NCI-H1092 treated with DMSO at 0.1 percent for 48 hours (cell line): ENCODE measurements at places on chromosomes 6 and 20.

GRCh38 chr20:11726026-11726425 lies 191.7 kb upstream of the BTBD3 start:
- DNase-seq: peak; percentile 89

DNA sequence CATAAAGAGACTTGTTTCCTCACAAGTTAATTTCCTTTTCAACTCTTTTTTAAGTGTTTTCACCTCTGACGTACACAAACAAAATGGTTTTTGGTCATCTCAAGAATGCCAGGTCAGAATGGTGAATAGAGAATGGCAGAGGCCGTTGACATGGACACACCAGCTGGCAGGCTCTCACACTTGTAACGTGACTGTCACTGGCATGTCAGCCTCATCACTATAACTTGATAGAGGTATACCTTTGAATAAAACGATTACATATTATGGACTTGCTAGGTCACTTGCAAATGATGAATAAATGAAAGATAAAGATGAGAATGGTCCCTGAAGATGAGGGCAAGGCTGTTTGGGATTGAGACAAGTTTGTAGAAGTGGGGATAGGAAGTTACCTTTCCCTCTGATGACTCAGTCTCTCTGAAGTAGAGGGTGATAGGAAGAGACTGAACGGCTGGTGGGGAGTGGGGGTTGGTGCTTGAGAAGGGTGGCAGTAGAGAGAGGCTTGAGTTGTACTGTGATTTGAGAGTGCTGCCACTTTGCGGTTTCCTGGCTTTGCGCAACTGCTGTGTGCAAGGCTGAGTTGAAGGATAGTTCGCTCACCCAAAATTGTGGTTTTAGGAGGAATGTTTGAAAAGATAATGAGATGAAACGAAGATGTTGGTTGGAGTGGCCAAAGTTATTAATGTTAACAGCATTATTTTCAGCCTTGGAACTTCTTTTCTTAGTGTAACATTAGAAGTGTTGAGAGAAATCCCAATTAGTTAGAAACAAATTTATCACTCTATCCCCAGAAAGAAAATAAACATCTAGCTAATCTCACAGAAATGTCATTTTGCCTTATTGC lies 30.3 kb downstream of the TBPL1 start:
- no peak for DNase-seq

GRCh38 chr6:43496370-43497128 lies 13.6 kb downstream of the LRRC73 start:
- DNase-seq: no peak

DNA sequence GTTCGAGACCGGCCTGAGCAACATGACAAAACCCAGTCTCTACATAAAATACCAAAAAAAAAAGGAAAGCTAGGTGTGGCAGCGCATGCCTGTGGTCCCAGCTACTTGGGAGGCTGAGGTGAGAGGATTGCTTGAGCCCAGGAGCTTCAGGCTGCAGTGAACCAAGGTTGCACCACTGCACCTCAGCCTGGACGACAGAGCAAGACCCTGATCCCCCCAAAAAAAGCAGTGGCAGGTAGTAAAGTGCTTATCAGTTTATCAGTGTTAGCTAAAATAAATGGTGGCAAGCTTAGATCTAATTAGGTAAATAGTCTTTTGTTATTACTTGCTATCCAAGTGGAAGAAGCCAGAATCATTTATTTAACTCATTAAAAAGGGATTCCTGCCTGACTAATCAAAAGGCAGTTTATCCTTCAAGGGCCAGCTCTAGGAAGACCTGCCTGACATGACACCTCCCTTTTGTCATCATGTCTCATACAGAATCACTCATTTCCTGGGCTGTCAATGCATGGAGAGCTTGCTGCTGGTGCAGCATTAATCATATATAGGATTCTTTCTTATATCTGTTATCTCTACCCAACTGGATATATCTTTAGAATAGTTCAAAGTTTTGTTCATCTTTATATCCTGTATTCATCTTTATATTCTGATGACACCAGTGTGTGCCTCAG lies 9.6 kb downstream of the DSTN start:
- no peak for DNase-seq

GRCh38 chr20:17843246-17844132 lies 125.1 kb downstream of the SNX5 start:
- no peak for DNase-seq

DNA sequence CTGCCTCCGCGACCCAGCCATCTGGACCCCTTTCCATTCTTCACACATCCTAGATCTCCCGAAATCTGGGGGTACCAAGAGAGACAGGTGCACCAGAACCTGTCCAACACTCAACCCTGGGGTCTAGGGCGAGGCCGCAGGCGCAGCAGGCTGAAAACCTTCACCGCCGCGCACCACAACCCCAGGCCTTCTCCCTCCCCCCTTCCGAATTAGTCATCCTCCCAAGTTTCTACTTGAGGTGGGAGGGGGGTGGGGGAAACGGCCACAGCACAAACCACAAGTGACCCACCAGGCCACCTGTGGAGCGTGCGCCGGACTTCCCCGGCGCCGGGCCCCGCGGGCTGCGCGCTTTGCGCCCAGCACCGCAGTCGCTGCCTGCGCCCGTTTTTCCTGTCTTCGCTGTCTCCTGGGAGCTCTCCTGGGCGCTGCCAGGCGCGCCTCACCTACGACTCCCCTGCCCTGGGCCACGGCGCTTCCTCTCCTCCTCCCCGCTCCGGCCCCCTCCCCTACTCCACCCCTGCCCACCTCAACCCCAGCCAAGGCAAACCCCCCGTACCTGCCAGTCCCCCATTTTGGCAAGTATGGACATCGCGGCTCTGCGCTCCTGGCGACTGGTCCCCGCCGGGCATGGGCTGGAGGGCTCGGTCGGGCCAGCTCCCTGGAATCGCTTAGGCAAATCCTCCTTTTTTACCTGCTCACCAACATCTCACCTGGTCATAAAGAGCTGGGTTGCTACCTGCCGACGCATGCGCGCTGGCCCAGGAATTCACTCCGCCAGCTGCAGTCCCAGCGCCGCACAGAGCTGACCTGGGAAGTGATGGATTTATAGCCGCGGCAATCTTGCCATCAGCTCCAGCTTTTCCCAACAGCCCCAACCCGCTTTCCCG lies 4.2 kb upstream of the TFAP2A start:
- no peak for DNase-seq

DNA sequence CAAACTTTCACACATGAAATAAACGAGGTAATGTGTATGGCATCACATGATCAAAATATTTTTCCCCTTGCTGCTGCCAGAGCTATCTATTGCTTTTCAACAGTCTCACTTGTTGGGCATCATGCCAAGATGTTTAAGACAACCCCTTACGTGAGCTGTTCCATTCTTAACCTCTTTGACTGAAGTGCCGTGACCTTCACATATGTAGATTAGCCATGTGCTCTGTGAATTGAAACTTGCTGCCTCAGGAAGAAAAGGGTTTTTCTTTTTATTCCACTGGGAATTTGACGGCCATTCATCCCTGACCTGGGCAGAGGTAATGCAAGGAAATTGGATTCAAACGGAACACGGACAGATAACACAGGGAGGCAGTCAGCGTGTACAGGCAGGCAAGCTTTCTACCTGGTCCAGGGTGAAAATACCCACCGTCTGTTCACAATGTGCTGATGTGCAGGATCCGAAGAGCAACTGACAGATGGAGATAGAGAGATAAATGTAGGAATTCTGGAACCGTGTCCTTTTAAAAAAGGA lies 14.2 kb downstream of the ARID1B start:
- peak; percentile 64 for DNase-seq

GRCh38 chr6:145368075-145368474 lies 367.2 kb downstream of the EPM2A start:
- DNase-seq: no peak

DNA sequence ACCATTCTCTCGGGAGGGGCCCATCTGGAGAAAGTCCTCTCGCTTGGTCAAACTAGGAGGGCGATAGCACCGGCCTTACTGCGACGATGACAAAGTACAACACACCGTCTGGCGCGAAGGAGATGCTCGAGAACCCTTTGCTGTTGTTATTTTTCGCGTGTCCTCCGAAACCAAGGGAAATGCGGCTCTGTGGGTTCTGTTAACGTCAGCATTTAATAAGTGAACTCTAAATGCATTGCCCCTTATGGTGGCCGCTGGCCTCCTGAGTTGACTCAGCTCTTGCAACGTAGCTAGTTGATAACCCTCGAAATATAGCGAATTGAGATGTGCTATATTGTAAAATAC lies 577 bp upstream of the SCAND1 start:
- no peak for DNase-seq

GRCh38 chr6:126716032-126716431 lies 376.1 kb downstream of the CENPW start:
- DNase-seq: no peak

GRCh38 chr6:11598687-11599086 lies 61.1 kb downstream of the TMEM170B start:
- no peak for DNase-seq

GRCh38 chr20:35568645-35569044 lies 26.8 kb downstream of the ERGIC3 start:
- DNase-seq: no peak

- peak; percentile 42 for DNase-seq
Measured at GRCh38 chr6:105424175-105424783, 21.4 kb upstream of the PREP start.

DNA sequence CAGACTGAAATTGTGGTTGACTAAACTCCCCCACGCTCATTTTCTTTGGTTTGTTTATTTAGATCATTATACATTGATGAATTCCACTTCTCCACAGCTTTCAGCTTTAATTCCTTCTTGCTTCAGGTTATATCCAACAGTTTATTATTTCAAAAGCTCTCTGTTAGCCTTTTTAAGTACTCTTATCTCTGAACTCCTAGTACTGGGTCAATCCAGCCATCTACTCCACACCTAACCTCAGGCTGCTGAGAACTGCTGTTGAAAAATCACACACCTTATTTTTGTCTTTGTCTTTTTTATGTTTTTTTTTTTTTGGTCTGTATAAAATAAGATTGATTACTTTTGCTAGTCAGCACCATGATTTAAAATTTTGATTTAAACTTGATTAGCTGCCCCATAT lies 32.9 kb downstream of the FLRT3 start:
- DNase-seq: no peak

GRCh38 chr6:96124778-96125177 lies 109.0 kb downstream of the FUT9 start:
- no peak for DNase-seq

GRCh38 chr6:75842191-75842590 lies 93.2 kb downstream of the MYO6 start:
- DNase-seq: no peak

DNA sequence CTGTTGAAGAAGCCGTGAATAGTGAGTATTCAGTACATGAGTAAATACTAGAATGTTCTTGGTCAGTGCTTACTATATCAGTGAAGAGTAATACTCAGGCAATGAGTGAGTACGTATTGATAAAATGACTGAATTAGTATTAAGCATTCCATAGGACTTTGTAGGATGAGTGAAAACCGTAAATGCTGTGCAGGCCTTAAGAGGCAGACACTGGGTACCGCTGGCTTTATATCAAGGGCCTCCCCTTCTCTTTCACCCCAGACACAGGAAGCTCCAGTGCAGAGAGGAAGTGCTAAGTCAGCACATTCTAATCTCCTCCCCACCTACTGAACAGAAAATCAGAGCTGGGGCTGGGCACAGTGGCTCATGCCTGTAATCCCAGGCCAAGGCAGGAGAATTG lies 24.2 kb downstream of the POFUT1 start:
- no peak for DNase-seq

- DNase-seq: no peak
Measured at GRCh38 chr6:54291146-54291545, 17.1 kb upstream of the TINAG start.

DNA sequence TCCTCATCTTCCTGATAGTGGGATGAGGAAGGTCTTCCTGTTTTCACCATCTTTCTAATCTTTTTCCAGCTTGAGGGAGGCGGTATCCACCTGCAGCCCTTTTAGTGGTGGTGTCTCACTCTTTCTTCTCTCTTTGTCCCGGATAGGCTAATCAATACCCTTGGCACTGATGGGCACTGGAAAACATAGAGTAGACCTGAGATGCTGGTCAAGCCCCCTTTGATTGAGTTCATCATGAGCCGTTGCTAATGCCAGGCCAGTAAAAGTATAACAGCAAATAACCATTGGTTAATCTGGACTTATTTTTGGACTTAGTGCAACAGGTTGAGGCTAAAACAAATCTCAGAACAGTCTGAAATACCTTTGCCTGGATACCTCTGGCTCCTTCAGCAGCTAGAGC lies 21.8 kb upstream of the PRND start:
- DNase-seq: no peak

DNA sequence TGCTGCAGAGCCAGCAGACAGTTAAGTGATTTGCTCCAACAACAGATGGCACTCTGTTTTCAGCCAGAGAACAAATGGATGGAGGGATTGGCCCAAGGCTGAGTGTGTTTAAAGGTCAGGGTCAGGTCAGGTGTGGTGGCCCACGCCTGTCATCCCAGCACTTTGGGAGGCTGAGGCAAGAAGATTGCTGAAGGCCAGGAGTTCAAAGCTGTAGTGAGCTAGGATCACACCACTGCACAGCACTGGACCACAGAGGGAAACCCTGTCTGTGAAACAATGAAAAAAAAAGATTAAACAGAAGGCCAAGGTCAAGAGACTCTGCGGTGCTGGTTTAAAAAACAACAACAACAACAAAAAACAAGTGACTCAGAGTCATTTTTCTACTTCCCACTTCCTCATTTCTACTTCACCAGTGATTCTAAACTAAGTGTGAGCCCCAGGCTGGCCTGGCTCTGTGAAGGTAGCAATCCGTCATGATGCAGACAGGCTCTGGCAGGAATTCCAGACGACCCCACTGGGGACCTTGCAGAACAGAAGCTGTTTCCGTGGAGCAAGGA lies 42.5 kb upstream of the ARMC2 start:
- no peak for DNase-seq

DNA sequence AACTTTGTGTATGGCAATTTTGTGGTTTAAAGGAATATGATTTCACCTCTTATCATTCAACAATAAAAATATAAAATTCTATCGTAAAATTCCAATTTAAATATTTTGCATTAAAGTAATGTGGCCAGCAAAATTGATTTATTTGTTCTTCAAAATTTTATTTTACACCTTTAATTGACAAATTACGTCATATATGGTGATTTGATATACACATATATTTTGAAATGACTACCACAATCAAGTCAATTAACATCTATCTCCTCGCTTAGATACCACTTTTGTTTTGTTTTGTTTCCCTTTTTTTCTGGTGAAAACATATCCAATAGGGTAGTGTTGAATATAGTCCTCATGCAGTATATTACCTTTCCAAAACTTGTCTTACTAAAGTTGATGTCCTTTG lies 467.6 kb upstream of the HS3ST5 start:
- DNase-seq: no peak

GRCh38 chr6:148735989-148736388 lies 10.8 kb upstream of the UST start:
- DNase-seq: no peak

DNA sequence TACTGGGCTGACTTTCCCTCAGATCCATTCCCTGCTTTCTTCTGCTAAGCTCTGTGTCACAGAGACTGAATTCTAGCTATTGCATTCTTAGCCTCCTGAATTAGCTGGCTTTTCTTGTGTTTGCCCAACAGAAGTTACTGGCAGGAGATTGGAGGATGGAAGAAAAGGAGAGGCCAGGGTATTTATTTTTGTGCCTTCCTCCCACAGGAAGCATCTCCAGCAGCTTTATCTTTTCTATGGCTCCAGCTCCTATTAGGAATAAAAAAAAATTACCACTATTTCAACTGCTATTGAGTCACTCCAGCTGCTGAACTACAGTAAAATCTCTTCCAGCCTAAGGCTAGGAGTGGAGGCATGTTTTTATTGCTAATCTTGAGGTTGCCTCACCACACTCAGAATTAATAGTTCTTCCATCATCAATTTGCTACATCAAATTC lies 492.4 kb downstream of the RFPL4B start:
- DNase-seq: no peak
